ELF-1 (cell line): ENCODE measurements at places on chromosomes 2 and 18.

DNA sequence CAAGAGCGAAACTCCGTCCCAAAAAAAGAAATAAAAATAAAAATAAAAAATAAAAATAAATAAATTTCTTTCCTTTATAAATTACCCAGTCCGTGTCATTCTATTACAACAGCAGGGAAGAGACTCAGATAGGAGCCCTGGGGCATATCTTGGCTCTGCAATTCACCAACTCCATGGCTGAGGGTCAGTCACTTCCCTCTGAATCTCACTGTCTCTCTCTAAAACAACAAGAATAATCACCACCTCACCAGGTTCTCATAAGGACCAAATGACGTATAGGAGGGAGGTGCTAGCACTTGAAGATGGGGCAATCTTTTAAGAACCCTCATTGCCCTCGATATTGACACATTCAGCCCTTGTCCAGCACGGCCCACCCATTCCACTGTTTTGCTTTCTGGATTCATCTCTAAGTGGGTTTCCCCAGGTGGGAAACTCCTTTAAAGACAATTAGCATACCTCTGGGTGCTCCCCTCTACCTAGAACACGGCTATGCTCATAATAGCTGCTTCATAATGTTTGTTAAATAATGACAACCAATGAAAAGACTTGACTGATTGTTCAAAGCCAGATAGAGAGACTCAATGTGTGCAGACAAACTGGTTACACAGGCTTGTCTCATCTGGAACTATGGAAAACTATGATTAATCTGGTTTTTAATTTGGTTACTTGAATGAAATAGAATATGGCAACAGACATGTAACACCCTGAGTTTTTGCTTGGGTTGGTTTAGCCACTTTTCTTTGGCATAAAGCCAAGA lies 15.1 kb downstream of the MYCN start:
- no peak for DNase-seq

DNA sequence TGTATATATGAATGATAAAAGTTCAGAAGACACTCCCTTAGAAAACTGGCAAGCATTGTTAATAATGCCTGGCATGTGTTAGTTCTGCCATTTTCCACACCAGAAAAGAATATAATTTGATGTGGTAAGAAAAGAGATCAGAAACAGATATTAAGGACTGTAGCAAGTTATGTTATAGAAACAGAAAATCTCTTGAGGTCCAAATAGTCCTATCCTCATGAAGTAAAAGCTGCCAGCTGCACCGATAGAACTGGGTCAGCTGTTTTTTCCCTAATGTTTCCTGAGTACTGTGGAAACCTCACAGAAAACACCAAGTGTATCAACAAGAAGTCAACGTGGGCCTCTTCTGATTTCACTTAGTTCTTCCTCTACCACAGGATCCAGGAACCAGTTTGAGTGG lies 56.9 kb upstream of the SDC1 start:
- DNase-seq: no peak

- DNase-seq: peak; percentile 86
Observed at GRCh38 chr18:11981543-11982366, 448 bp downstream of the IMPA2 start.

DNA sequence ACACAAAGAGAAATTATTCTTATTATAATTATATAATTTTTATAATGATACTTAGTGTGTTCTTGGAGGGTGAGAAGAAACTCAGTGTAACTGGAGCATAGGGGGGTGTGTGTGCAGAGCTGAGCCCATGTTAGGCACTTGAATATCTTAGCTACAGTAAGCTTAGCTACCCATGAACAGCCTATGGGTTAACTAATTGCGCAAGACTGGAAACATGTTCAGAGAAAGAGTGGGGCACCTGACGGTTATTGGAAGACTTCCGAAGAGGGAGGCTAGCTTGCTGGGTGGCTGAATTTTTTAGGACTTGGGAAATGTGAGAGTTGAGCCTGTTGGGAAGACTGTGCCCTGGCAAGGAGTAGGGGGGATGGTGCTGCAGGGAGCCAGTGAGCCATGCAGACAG lies 229.2 kb downstream of the SLC4A3 start:
- no peak for DNase-seq

DNA sequence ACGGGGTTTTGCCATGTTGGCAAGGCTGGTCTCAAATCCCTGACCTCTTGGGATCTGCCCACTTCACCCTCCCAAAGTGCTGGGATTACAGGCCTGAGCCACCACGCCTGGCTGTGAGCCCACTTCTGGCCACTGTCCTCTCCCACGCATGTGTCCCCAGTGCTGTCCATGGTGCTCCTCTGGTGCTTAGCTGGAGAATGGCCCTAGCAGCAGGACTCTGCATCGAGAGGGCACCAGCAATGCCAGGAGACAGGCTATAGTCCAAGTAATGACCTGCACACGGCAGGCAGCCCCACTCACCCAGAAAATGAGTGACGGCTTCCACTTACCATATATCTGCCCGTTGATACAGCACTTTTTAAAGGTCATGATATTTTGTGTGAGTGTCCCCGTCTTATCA lies 66.3 kb upstream of the NARS1 start:
- DNase-seq: no peak

GRCh38 chr2:236705295-236706105 lies 135.9 kb downstream of the ACKR3 start:
- no peak for DNase-seq

- DNase-seq: no peak
Observed at GRCh38 chr18:29157057-29157780, 980.3 kb upstream of the CDH2 start.

DNA sequence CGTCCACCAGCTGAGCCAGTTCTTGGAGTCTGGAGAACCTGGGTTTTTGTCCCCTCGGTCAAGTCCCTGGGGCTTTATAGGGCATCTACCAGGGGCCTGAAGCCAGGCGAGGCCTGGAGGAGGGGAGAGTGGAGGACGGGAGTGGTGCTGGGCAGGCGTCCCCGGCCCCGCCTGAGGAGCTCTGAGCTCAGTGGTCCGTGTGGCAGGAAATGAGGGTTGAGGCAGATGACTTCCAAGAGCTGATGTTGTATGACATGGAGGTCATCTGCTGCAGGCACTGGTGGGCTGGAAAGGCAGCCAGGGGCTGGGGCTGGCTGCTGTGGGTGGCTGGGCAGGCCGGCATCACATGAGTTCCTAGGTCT lies 118.5 kb upstream of the HS6ST1 start:
- DNase-seq: no peak

DNA sequence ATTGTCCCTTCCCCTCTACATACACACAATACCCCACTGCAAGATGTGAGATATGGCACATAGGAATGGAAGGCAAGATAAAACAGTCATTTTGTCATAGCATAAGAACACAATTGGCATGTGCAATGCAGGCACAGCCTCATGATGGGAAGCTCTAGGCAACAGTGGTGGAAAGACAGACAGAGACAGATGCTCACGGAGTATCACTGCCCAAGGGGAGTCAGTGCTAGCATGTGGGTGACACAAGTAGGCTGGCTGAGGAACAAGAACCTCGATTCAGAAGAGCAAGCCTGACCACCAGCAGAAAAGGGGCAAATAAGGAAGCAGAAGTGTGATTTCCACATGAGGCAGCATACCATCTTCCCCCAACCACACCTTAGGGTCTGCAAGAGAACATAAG lies 323.6 kb downstream of the PAX3 start:
- no peak for DNase-seq

GRCh38 chr2:40452786-40453185 lies 896 bp upstream of the SLC8A1 start:
- no peak for DNase-seq

- DNase-seq: no peak
Observed at GRCh38 chr2:2173633-2174032, 157.4 kb downstream of the MYT1L start.

GRCh38 chr18:63905361-63905760 lies 2.4 kb upstream of the SERPINB10 start:
- DNase-seq: no peak

- no peak for DNase-seq
Observed at GRCh38 chr2:241534701-241535375, 23.7 kb upstream of the BOK start.

DNA sequence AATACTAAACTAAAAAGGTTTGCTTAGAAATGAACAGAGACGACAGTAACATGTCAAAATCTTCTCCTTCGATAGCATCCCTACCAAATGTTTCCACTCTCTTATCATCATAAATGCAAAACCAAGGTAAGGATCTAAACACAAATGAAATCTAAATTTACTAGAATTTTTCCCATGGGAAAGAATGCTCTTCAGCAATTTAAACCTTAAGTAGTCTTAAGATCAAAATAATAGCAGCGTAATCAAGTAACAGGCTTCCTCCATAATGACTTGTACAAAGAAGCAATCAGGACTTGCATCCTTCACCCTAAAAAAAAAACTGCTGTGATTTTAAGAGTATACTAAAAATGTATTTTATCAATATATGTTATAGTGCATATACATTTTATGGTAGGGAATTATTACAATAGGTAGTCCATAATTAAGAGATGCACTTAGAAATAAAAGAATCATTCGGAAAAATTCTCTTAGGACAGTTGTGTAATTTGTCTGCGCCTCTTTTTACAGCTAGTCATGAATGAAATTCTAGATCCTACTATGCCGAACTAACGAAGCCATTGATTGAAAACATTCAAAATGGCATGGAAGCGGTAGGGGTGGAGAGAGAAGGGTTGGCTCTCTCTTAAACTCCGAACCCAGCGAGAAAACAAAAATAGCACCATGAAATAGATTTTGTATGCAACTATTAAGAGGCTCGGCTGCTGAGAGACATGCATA lies 1.3 kb downstream of the PGAP1 start:
- DNase-seq: no peak
